Upper lobe of right lung (tissue), 1 donor: ENCODE measurements at places on chromosomes 2 and 18. TPM values are rescaled to one million over a fixed set of nuclear protein-coding genes. Genes with fewer than 3 reads are reported as not detected.

DNA sequence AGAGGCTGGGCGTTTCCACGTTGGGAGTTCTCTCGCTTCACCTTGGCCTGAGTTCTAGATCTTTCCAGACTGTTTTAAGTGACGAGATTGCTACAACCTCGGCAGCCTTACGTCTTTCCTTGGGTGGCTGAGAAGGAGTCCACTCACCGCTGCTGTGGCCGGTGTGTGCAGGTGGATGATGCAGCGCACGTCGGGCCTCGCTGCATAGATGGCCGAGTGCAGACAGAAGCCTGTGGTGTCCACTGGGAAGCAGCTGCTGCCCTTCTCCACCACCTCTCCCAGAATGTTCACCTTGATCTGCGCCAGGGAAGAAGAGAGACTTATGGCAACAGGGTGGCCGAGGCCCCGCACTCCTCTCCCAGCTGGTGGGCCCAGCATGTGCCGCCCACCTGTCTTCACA is 75.7 kb downstream of the ADD2 start:
- H3K4me1 ChIP-seq: no peaks in the 10 kb centered on the region
- no peak overlapping the region for H3K4me3 ChIP-seq
- peak; percentile 39 for DNase-seq
- no peaks in the 10 kb centered on the region for H3K27me3 ChIP-seq

- no peaks in the 10 kb centered on the region for H3K4me1 ChIP-seq
- no peaks in the 10 kb centered on the region for H3K36me3 ChIP-seq
- H3K27me3 ChIP-seq: no peaks in the 10 kb centered on the region
- no peak overlapping the region for H3K27ac ChIP-seq
These were observed 6.2 kb upstream of the MRO start for GRCh38 chr18:50826027-50826426.

DNA sequence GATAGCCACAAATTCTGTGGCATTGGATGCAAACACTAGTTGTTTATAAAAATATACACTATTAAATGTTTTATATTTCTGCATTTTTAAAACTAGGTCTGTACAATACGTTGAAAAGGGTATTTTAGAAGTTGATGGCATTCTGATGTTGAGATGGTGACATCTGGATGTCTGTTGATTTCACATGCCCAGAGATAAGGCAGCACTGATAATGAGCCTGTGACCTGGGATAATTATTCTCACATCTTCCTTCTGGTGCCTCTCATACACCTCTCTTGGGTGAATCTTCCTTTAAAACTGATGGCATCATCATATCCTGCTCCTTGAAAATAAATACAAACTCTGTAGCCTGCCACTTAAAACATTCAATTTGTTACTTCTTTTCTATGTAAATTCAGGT is 208.6 kb downstream of the NYAP2 start:
- no peak overlapping the region for H3K4me3 ChIP-seq
- H3K27me3 ChIP-seq: no peaks in the 10 kb centered on the region
- H3K27ac ChIP-seq: no peak overlapping the region
- no peak for DNase-seq
- no peaks in the 10 kb centered on the region for H3K4me1 ChIP-seq
- no peaks in the 10 kb centered on the region for H3K36me3 ChIP-seq

- H3K4me1 ChIP-seq: peaks cover 15% of the 10 kb centered on the region
- DNase-seq: no peak
- no peak overlapping the region for H3K27ac ChIP-seq
These were observed 223.1 kb upstream of the ID2 start for GRCh38 chr2:8458503-8459459.

GRCh38 chr2:68336192-68336591 is 16.4 kb upstream of the CNRIP1 start:
- no peak overlapping the region for H3K27ac ChIP-seq
- H3K4me3 ChIP-seq: no peak overlapping the region
- no peaks in the 10 kb centered on the region for H3K36me3 ChIP-seq
- no peaks in the 10 kb centered on the region for H3K27me3 ChIP-seq
- no peaks in the 10 kb centered on the region for H3K4me1 ChIP-seq

GRCh38 chr2:119873350-119874315 is 113.9 kb downstream of the PTPN4 start:
- DNase-seq: no peak
- H3K4me1 ChIP-seq: no peaks in the 10 kb centered on the region
- no peaks in the 10 kb centered on the region for H3K36me3 ChIP-seq
- no peaks in the 10 kb centered on the region for H3K27me3 ChIP-seq
- H3K27ac ChIP-seq: no peak overlapping the region

- no peak overlapping the region for H3K4me3 ChIP-seq
- H3K4me1 ChIP-seq: peaks cover 7% of the 10 kb centered on the region
- DNase-seq: no peak
- H3K27me3 ChIP-seq: no peaks in the 10 kb centered on the region
These were observed 194.8 kb downstream of the ZEB2 start for GRCh38 chr2:144325086-144325485.

DNA sequence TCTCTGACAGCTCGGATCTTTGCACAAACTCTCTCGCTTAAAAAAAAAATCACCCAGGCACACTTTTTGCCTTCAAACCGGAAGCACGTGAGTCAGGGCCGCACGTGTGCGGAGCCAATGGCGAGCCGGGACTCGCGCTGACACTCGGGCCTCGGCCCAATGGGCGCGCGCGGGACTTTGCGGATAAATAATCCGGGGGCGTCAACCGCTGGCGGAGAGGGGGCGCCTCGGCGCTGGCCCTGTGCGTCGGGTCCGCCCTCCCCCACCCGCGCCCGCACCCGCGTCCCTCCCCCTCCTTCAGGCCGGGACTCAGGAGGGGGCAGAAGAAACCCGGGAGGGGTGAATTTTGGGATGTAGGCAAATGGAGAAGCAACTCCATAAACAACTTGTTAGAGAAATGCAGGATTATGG is 319 bp upstream of the EN1 start:
- H3K36me3 ChIP-seq: no peaks in the 10 kb centered on the region
- no peak overlapping the region for H3K4me3 ChIP-seq
- no peak overlapping the region for H3K27ac ChIP-seq
- peaks cover 96% of the 10 kb centered on the region for H3K27me3 ChIP-seq
- DNase-seq: no peak

DNA sequence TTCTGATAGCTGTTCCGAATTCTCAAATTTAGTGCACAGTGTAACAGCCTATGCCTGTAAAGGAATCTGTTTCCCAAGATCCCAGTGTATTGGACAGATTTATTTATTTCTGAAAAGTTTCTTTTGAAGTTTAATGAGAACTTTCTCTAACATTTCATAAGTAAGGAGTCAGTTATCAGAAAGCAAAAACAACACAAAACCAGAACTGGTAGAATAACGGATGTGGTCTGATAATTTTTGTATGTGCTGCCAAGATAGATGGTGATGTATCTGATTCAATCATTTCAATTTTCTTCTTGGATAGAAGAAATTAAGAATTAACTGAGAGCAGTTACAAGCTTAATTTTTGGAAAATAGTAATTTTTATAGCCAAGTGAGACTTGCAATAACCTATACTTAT is 374.3 kb downstream of the SOCS6 start:
- no peak overlapping the region for H3K4me3 ChIP-seq
- H3K27ac ChIP-seq: no peak overlapping the region
- H3K4me1 ChIP-seq: no peaks in the 10 kb centered on the region
- no peaks in the 10 kb centered on the region for H3K36me3 ChIP-seq
- DNase-seq: no peak

DNA sequence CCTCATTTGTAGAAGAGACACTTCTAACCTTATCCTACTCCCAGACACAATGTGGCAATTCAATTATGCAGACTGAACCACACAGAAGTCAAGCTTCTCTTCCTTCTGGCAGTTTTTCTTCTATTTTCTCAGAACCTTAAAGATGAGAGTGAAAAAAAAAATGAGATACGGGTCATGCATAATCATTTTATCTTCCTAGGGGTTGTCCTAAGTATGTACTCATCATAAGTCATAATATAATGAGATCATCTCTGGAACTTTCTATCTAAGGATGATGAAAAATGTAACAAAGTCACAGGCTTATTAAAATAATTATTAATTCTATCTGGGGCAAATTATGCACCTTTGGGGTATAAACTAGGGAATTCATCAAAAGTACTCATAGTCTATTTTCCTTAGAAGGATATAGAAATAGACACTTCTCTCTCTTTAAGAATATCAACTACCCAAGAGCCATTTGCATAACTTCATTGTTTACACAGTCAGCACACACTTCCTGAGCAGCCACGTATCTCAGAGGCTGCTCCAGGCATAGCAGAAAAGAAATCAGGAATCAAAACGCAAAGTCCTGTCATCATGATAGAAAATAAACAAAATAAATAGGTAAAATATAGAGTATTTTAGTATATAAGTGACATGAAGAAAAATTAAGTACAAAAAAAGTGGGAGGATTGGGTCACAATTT is 345.9 kb upstream of the SPHKAP start:
- no peak for DNase-seq
- H3K27ac ChIP-seq: no peak overlapping the region

Gene MOGAT1
- 2.2 TPM for total RNA-seq

Gene DYSF
- total RNA-seq: 37.7 TPM

Gene CAVIN2
- 185 TPM for total RNA-seq

Gene MAP2
- 44.0 TPM for total RNA-seq
